ENCODE measurements at places on chromosomes 5 and 9.
A peak's percentile ranks its signal among the peaks of the same experiment; 100 is the strongest.

DNA sequence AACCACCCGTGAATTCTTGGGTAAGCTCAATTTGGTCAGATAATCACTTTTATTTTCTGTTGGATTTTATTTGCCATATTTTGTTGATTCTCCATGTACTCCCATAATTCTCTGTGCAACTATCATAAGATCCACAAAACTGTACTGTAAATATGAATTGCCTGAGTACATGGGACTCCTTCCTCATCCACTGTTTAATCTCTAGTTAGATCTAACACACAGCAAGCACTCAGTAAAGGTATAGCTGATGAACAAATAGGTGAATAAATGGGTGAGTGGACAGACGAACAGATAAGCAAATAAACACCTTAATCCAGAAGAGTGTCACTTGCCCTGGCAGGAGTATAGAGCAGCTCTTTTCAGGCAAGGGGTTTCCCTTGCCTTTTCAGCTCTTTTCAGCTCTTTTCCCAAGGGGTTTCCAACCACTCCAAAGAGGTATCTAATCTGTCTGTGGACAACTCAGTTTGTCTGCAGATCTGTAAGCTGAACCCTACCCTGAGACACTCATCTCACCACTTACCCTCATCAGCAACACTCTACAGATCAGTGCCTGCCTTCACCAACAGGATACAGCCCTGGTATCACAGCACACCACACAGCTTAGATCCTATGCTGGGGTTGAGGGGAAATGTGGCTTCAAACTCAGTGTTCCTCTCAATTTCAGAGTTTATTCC, 51.2 kb downstream of the SIL1 start:
- DNase-seq, result no peak

DNA sequence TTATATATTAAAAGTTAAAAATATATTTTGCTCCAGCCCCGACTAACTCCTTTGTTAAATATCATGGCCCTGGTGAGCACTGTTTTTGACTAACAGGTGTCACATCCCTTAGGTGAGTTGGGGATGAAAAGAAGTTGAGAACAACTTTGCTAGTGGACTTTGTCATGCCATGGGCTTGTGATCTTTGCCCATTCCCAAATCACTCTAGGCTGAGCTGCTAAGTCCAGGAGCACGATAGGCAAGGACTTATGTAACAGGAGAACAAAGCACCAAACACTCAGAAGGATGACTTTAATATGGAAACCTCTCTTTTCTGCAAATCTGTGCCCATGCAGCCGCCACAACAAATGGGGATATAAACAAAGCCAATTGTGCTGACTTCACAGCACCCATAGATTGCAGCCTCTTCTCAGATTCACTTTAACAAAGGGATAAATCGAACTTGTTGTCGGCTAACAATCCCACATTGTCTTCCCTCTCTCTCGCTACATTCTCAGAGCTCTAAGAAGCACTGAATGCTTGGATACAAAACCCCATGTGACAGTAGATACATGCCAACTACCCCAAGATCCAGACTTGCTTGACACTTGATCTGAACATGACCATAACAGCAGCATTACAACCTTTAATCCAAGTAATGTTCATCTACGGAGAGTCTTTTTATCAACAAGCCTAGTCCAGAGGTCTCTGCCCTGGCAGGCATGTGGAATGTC, 86.8 kb upstream of the CD180 start:
- no peak for DNase-seq

DNA sequence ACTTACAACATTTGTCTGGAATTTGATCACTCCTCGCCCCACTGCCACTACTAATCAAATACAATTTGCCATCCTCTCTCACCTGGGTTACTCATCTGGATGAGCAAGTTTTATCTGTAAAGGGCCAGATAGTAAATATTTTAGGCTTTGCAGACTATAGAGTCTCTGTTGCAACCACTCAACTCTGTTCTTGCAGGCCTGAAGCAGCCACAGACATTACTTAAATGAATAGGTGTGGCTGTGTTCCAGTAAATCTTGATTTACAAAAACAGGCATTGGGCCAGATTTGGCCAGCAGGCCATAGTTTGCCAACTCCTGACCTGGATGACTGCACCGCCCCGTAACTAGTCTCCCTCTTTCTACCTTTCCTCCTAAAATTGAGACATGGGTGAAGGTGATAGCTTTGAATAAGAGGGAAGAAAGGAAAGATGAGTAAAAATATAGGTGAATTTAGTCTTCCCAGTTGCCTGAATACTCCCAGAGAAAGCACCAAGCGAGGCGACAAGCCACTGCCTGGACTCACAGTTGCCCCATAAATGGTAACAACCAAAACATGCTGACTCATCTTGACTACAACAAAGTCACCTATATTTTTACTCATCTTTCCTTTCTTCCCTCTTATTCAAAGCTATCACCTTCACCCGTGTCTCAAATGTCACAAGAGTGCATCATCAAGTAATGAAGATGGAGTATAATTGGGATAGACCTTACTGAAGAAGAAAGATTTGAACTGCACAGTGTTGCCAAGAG, 32.5 kb upstream of the SCAMP1 start:
- no peak for DNase-seq

DNA sequence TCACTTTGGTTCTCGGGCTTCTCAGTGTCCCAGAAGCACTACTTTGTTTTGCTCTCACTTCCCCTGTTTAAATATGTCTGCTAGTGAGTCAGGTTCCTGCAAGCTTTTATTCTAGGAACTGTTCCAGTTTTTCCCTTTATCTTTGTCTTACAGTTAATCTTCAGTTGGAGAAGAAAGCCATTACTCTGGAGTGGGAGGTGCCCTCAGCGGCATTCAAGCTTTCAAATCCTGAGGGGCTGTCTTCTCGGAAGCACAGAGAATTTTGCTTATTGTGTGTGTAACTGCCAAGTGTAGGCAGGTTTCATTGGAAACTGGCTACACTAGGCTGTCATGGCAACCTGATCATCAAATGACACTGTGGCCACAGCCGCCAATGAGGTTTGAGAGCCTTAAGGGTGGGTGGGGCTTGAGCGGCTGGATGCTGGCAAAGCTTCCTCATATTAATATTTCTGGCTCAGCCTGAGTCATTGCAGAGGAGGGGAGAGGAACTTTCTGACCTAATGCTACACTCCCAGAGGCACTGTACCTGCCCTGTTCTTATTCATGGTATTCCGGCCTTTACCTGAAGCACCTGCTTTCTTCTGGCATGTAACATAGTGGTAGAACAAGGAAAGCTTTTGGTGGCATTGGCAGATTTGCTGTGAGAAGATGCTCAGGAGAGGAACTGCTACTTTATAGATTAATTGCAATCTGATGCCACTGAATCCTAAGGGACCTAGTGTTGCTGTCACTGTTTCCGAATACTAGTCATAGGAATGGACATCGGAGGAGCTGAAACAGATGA, 26.3 kb downstream of the SLC25A25 start:
- DNase-seq, result peak; percentile 27

- no peak for DNase-seq
Observed at GRCh38 chr9:86281593-86282076, 703 bp downstream of the ISCA1 start.

DNA sequence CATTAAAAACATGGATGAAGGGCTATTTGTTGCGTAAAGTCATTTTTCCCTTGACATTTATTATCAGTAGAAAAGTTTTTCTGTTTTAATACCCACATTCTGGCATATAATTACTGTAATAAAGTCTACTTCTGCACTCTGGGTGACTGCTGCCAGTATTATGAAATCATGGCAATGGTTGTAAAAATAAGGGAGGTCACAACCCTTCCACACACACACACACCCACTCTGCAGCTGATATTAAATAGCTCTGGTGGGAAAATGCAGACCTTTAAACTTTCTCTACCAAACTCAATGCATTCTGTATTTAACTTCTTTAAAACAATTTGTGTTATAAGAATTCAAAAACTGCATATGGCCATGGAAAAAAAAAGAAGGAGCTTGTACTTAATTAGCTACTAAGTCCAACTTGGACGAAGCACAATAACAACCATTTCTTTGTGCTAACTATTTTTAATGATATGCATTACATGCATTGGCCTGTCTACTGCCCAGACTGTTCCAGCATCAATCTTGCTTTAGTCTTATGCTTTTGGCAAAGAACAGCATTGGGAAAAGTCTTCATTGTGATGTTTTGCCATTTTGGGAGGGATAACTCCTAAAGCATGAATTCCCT, 137.6 kb upstream of the MAP3K1 start:
- no peak for DNase-seq

DNA sequence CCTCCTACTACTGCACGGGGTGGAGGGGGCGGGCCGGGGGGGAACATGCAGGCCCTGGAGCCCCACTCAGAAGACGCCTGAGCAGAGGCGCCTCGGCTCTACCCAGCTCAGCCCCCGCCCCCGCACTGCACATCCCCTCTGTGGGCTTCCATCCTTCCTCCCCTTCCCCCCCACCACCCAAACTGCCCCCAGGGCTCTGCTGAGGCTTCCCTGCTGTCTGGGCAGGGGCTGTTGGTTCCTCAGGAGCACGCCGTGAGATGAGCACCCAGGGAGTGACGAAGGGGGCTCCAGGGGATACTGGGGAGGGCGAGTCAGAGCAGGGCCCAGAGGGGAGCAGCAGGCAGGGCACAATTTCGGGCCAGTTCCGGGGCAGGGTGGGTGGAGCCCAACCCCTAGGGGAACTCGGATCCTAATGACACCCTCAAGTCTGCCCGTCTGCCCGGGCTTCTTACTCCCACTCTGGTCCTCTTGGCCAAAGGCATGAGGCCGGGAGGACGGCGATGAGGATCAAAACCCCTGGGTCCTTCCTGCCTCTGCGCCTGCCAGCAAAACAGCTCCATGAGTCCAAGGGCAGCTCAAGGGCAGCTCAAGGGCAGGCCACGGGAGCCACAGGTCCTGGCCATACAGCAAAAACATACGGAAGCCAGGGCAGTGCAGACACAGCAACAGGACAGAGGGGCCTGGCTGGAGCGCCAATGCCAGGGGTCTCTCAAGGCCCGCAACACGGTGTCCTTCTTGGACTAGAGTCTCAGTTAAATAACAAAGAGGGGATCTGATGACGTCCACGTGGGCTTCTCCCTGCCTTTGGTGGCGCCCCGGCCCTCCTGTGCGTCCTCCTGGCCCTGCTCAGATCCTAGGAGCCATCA, 200.9 kb downstream of the AUH start:
- no peak for DNase-seq

- DNase-seq, result no peak
Observed at GRCh38 chr9:20624201-20625002, 2.1 kb upstream of the MLLT3 start.

DNA sequence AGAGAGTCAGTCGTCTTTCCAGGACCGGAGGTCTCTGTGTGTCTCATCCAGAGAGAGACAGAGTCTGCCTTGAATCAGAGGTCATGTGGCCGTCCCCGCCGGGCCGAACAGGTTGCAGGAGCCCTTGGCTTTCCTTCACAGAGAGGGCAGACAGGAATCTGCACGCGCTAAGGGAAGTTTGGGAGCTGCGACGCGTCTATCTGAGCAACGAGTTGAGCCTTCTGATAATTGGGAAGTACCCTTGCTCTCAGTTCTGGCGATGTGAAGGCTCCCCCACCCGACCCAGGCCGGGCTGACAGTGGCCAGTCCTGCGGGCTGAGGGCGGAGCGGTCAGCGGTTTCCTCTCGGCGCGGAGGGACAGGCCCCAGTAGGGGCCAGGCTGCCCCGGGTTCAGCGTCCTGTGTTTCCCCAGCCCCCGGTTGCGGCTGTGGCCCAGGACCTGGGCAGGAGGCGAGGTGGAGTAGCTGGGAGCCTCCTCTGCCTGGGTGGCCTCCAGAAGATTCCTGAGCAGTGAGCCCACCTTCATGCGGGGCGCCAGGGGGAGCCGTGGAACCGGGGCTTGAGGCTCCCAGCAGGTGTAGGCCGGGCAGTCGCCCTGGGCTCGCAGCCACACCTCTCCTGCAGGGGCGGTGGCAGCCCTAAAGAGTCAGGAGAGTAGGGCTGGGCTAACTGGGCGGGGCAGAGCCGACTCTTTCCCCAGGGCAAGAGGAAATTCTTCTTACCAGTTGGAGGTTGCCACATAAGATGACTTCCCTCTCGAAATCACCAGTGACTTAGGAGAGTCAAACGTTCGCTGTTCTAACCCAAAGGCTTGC, 13.9 kb downstream of the NR2F1 start:
- no peak for DNase-seq

DNA sequence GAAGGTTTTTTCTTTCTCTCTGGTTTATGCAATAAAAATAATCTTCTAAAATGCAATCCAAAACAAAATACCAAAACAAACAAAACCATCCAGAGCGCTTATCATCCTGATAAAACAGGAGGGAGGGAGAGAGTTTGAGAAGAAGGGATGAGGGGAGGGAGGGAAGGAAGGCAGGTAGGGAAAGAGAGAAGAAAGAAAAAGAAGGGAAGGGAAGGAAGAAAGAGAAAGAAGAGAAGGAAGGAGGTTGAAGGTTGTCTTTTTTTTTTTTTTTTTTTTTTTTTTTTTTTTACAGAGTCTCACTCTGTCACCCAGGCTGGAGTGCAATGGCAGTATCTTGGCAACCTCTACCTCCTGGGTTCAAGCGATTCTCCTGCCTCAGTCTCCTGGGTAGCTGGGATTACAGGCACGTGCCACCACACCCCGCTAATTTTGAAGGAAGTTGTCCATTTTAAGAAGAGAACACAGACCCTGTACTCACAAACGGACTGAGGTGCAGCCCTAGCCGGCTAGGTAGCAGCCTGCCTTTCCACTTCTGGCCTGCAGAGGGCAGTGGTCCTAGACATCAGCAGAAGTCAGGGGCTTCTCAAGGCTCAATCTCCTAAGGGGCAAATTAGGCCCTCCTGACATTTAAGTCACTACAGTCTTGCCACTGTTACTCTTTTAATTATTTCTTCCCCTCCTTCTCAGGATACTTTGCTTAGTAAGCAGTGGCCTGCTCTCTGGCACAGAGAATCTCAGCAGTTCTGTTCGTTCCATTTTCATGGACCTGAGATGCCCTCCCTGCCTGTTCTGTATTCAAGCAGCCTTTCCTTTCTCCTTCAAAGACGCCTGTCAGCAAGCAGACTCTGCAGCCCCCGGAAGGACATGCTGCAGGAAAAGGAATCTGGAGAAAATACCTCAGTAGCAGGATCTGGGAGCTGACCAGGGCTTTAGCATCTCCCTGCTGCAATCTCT, 76.4 kb downstream of the EPB41L4B start:
- DNase-seq, result peak; percentile 23

- DNase-seq, result no peak
Observed at GRCh38 chr9:114829574-114830440, 24.0 kb upstream of the TNFSF15 start.
